Non-pigmented ciliary epithelial cell (primary cell): ENCODE measurements at places on chromosomes 12 and 14.
A peak's percentile ranks its signal among the peaks of the same experiment; 100 is the strongest.

DNA sequence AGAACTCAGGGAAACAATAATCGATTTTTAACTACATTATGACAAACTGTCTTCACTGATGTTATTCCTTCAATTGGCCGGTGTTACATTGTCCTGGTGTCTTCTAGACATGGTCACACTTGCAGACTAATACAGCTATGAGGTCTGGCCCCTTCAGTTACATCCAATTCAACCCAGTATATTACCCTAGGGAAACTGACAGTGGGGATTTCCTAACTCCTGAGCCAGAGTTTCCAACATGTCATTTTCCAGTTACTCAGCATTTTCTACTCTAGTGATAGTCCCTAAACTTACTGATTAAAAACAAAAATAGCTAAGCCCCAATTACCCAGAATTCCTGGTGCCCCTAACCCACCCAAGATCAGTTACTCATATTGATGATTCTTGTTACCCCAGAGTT lies 21.1 kb downstream of the IFNG start:
- no peak for DNase-seq

DNA sequence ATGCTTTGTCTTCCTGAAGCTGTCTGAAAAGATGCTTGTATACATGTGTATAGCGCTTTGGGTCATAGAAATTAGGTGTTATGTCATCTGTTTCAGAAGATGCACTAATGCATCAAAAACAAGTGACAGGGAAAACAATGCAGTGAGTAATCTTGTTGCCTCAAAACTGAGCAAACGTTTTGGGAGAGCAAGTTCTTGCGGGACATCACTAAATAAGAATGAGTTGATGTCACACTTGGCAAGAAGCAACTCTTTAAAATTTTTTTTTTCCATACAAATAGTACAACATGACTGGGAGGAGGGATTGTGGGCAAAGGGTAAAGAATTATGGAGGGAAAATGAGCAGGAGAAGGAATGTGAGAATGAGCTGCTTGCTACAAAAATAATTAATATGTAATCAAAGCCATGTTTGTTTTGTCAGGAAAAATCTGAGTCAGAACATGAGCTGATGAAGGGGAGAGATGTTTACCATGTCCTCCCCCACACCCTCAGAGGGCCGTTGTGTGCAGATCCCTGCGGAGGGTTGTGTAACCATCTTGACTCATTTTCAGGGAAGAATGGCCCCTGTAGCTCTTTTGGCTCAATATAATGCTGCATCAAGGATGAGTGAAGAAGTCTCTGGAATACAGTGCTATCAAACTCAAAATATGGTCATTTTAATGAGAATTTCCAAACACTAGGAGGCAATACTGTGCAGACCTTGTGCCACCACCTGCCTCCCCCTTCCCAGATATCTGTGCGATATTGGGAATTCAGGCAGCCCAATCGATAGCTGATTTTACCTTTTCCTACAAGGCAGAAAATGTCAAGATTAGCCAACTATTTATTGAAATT lies 41.4 kb downstream of the BORCS5 start:
- peak; percentile 89 for DNase-seq

DNA sequence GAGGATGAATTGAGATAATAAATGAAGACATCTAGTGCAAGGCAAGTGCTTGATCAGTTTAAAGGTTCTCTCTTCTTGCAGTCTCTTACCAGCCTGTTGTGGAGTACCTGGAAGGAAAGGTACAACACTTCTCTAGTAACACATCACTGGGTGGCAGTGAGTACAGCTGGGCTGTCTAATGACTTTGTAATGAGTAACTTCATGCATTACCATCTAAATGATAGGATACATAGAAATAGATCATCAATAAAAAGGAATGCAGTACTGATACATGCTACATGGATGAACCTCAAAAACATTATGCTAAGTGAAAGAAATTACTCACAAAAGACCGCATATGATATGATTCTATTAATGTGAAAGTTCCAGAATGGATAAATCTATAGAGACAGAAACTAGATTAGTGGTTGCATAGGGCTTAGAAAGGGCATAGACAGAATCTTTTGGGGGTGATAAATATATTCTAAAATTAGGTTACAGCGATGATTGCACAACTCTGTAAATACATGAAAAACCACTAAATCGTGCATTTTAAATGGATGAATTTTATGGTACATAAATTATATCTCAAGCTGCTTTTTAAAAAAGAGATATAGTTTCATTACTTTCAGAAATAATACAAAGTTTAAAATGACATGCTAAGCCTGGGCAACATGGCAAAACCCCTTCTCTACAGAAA lies 224.4 kb downstream of the CHST11 start:
- DNase-seq: no peak

- DNase-seq: no peak
These were observed 7.8 kb upstream of the ITGB7 start for GRCh38 chr12:53214687-53215455.

DNA sequence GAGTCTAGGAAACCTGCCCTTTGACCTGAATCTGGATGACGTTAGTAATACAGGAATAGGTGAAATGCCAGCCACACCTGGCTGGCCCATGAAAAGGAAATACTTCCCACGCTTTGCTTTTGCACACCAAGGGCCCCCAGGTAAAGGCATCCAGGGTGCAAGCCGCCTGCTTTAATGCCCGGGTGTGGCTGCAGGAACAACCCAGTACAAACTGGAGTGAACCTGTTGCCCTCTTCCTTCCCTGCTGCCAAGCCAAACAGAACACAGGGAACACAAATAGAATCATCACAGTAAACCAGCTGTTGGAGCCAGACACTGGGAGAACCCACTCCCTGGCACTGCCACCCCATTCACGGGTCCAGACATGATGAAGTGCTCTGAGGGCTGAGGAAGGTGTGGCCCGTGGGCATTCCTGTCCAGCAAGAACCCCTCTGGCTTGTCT lies 24.2 kb upstream of the FOS start:
- no peak for DNase-seq

DNA sequence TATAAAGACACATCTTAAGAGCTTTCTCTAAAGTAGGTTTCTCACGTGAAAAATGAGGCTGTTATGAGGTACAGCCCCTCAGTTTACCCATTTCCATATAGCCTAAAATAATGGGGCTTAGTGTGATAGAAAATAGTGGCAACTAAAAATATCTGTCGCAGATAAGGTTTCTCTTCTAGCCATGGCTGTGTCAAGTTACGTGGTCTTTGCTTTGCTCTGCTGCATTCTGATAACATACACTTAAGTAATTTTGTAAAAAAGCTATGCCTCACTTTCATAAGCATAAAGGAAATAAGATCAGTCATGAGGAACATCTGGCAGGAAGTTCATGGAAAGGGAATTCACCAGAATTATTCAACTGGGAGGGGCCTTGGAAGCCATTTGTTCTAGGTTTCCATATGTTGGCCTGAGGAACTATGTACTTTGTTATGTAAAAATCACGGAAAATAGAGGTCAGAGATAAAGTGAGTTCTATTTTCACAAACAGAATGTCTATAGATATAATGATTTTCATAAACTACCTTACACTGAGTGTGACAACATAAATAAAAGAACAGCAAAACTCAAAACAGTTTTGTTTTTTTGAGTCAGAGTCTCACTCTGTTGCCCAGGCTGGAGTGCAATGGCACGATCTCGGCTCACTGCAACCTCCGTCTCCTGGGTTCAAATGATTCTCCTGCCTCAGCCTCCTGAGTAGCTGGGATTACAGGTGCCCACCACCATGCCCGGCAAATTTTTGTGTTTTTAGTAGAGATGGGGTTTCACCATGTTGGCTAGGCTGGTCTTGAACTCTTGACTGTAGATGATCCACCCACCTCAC lies 195.6 kb upstream of the KRR1 start:
- no peak for DNase-seq

- no peak for DNase-seq
These were observed 817 bp downstream of the STXBP6 start for GRCh38 chr14:25049093-25049567.

DNA sequence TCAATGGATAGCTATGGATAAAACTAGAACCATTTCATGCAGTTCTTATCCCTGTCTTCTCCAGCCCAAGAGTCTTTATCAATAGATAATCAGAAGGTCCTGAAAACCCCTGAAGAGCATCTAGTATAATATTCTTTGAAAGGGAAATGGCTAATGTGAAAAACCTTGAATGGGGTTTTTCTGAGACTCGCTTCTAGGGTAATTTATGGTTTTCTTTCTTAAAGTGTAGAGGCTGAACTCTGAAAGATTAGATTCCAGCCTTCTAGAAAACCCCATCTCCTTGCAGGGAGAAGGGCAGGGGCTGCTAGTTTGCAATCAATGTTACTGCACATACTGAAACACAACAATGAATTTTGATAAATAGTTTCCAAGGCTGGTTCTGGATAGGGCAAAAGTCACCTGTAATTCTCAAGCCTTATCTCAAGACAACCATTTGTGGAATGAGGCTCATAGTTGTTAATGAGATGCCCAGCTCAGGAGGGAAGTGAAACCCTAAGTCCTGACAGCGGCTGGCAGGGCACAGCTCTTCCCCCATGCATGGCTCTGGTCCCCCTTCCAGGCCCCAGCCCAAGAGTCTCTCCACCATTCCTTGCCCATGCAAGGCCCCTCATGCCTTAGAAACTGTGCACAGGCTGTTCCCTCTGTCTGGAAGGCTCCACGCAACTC lies 33.7 kb upstream of the PYGL start:
- DNase-seq: no peak

DNA sequence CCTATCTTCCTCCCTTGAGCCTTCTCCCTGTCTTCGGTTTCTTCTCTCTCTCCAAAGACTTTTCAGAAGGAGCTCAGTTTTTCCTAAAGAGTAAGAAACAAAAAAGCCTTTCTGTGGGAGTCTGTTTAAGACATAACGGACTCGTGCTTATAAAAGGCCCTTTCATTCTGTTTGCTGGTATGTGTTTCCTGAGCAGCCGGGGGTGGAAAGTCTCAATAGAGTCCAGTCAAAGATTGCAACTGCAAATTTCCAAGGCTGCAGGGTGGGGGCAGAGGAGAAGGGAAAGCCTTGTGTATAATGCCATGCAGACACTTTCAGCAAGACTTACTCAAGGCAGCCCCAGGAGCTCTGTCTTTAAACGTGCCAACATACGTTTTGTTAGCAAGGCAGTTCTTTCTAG lies 62.2 kb downstream of the GNG2 start:
- DNase-seq: no peak

DNA sequence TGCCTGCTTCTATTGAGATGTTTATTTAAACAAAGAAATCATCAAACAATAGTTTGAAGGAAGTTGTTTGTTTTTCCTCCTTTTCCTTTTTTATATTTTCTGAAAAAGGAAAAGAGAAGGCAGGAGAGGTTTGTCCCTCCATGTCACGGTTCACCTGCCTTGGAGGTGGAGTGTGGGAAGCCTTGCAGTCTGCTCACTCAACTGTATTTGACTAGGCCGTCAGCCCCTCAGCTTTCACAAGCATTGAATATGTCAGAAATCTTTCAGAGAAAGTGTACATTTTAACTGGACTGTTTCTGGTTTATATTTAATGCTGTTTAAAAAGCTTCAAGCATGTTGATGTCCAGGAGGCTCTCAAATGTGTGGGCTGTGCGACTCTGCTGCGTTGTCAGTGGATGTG lies 370.4 kb downstream of the NPAS3 start:
- DNase-seq: no peak

DNA sequence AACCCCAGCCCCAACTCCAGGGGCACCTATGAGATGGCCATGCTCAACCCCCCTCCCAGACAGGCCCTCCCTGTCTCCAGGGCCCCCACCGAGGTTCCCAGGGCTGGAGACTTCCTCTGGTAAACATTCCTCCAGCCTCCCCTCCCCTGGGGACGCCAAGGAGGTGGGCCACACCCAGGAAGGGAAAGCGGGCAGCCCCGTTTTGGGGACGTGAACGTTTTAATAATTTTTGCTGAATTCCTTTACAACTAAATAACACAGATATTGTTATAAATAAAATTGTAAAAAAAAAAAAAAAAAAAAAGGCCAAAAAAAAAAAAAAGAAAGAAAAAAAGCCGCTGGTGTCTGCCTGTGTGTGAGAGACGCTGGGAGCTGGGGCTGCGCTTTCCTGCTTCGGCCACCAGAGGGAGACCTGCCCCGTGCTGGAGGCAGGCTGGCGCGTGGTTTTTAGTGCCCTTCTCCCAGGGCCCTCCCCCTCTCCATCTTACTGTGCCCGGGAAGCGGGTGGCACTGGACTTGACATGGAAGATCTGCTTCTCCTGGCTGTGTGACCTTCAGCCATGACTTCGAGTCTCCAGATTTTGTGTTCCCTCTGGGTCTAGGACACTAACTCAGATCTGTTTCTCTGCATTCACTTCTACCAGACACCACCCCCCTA lies 3.4 kb upstream of the NXPH4 start:
- DNase-seq: peak; percentile 50

DNA sequence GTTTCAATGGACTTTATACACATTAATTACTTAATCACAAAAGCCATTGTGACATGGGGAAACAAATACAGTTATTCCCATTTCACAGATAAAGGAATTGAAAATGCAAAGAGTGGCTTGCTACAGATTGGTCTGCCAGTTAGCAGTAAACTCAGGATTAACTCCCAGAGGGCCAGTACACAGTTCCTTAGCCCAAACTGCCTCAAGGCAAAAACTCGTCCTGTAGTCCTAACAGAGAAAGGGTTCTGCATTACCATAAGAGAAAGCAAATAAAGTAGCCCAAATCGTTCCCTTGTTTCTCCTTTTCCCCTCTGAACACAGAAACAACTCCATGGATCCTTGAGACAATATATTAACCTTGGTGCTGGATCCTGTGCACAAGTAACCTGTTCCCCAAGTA lies 274.4 kb downstream of the LRIG3 start:
- no peak for DNase-seq

DNA sequence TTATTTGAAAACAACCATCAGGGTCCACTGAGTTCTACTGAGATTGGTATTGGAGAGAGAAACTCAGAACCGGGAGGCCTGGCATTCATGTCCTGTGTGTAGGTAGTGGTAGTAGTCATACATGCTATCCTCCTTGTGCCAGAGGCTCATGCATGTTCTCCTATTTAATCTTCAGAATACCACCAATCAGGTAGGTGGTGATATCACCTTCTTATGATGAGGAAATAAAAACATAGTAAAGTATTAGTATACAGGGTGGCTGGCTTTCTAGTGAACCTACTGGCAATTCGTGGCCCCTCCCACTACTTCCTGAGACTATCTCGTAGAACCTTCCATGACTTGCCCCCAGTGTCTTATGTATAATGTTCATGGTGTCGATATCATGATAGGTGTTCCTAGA lies 40.5 kb upstream of the EID3 start:
- no peak for DNase-seq

DNA sequence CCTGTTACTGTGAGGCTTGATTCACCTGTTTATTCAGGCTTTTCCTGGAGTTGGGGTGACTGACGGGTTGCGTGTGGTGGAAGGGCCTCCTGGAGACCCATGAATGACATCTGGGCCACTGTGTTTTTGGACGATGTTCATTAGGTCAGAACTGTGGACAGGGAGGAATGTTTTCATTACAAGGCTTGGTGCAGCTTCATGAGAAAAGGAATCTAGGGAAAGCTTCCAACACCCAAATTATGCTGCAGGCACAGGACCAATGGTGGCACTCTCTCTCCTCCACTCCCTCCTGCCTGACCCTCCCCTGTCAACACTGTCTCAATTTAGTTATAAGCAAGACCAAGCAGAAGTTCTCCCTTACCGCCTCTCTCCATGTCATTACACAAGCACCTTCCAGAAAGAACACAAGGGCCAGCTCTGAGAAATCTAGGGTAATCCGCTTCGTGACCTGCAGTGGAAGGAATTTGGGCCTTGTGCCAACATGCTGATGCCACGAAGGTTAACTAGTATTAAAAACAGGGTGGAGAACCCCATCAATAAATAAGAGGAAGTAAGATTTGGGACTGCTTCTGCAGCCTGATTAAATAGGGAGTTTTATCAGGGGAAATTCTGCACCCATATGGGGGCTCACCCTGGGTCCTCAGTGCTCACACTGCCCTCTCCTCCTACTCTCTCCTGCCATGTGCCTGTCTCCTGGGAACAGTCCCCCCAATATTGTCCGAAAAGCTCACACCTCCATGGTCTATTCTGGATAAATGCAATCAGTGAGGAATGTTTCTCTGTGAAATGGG lies 200.3 kb downstream of the KTN1 start:
- DNase-seq: no peak
